ENCODE measurements at places on chromosomes 12 and 14. TPM values are rescaled to one million over a fixed set of nuclear protein-coding genes. Genes with fewer than 3 reads are reported as not detected.

DNA sequence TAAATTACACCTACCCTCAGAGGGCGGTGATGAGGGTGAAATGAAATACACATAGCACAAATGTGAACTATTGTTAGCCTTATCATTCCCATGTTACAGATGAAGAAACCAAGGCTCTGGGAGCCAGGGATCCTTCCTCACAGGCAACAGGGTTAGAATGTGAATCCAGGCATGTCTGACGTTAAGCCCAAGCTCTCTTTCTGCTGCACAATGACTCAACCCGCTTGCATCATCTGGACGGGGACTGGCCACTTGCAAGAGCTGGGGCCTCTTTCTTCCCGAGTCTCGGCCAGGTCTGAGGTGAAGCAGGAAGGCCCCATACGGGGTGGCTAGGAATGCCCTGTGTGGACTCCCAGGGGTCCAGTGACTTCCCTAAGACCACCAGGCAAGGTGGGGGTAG is 105.2 kb downstream of the RBM19 start:
- peak; percentile 15 for DNase-seq

- DNase-seq = no peak
These were observed 771.3 kb upstream of the TBX3 start for GRCh38 chr12:115455268-115455681.

DNA sequence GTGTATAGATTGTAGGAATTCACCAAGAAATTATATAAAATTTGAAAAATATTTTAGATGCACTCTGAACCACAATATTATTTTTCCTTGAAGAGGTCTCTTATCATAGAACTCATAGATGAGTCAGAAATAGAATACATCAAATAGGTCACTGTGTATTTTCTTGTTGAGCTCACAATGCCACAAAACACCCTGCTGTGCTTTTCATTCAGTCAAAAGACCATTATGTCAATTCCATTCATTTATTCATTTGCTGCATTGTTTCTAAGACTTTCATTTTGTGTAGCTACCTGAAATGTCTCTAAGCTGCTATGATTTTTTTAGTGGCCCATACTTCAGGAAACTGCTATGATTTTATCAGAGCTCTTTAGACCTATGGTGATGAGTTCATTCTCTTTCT is 231.9 kb upstream of the AVPR1A start:
- no peak for DNase-seq

DNA sequence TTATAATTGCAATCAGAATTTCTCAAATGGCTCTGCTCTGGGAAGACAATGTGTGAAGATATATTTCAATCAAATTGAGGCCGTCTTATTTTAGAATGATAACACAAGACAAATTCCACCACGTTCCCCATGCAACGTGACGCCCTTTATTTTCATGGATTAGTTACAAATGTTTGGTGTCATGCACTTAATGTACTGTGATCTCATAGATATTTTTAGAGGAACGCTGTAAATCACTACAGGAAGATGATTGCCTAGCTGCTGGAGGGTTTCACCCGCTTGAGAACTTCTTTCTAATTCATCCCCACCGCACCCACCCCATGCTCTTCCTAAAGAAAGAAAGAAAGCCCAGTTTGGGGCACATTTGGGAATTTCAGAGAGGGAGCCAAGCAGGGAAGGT is 117.2 kb downstream of the PLXNC1 start:
- DNase-seq = peak; percentile 81

DNA sequence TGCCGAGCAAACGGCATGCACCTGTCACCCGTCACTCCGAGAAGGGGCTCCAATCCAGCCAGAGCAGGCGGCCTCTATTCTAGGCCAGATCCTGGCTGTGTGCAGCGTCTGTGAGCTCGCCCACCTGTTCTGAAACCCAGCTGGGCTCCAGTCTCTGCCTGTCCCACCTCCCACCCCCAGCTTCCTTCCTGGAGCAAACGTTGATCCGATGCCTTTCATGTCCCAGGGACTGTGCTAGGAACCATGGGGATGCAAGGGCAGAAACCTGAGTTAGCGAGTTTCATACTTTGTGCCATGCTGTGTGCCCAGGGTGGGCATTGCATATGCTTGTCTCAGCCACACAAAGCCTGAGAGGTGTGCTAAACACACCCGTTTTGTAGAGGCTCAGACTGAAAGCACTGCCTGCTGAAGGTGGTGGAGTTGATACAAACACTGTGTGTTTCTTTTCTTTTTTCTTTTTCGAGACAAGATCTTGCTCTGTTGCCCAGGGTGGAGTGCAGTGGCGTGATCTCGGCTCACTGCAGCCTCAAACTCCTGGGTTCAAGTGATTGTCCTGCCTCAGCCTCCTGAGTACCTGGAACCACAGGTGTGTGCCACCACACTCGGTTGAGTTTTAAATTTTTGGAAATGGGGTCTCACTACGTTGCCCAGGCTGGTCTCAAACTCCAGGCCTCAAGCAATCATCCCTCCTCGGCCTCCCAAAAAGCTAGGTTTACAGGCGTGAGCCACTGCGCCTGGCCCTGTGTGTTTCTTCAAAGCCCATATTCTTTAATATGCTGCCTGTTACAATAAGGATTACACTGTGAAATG is 84.1 kb upstream of the MED13L start:
- DNase-seq = peak; percentile 86

- no peak for DNase-seq
These were observed 579 bp upstream of the RNASE1 start for GRCh38 chr14:20803223-20803622.

DNA sequence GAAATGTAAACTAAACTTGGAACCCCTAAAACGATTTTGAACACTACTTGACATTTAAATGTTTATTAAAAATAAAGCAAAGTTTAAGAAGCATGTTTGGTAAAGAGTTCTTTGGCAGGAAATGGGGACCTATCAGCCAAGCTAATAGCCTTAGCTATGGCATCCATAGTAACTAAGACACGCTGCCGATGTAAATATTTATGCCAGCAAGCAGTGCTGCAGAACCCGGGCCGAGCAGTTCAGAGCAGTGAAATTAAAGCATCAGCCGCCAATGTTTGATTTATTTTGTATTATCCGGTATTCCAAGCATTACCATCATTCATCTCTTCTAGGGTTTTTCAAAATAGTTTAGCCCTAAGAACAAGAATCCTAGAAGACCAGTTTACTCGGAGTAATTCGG is 61.6 kb downstream of the PPP2R5C start:
- peak; percentile 46 for DNase-seq

DNA sequence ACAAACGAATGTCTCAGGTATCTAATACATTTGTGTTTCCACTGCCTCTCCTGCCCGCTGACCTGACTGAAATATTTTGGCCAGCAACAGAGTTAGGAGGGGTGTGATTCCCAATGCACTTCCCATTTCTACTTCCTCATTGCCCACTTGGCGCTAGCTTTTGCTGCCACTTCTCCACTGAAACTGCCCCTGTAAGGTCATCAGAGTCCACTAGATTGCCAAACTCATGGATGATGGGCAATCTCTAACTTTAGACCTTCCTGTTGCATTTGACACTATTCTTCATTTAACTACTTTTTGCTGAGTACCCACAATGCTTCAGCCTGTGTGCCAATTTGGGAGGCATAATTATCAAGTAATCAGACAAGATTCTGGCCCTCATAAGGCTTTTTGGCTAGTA is 40.8 kb downstream of the GPR65 start:
- DNase-seq = peak; percentile 74

GRCh38 chr12:105084251-105085250 is at the start of gene ALDH1L2:
Gene ALDH1L2, minus strand, starts transcription at chr12:105084458. Its CDS starts 22 bp downstream, at chr12:105084436.
- peak; percentile 83 for DNase-seq

DNA sequence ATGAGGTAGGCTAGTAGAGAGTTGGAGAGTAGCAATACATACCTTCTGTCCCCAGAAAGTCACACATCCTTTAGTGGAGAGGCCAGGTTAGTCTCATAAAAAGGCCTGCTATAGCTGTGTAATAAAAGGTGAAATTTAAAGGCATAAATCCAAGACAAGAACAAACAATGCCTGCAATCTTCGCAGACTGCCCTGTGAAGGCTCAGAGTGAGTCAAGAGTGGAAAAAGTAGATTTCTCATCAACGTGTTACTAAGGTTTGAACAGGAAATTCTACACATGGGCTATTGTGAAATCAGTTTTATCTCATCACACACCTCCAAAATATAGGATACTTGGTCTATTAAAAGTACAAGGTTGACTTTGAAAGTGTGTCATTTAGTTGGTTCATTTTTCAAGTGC is at the start of gene KLRC1:
TSS of gene KLRC1 (minus strand) at position 222 of the 400 bp plus-strand sequence. CDS start 2,221 bp downstream, outside the sequence.
- no peak for DNase-seq

DNA sequence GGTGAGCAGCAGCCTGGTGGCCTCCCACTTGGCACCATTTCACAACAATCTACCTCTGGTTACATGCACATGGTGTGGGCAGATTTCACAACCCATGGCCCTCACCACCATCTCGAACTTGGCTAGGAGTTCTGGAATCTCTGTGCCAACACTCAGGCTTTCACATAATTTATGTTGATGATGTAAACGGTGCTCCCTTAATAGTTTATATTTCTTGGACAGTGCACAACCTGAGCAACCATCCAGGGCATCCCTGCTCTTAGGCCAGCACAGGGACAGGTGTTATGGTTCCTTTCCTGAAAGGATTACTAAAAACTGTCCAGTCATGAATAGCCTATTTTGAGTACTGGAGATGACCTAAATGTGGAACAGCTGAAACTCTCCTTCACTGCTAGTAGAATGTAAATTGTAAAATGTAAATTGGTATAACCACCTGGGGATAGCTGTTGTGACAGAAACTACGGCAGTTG is 28.6 kb downstream of the ABCB9 start:
- no peak for DNase-seq

DNA sequence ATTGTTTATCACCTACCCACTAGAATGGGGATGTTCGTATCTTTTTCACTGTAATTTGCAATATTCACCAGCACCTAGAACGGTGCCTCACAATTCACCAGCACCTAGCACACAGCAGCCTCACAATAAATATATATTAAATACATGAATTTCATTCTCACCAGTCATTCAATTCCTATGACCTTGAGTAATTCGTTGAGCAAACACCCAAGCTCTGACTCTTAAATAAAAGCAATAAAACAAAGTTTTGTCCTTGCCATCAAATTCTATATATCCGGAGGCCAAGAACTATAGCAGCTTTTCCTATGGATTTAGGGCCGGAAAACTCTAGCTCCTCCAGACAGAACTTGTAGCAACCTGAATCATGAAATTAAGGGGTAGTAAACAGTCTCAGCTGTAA is 981 bp downstream of the VTI1B start:
- no peak for DNase-seq

DNA sequence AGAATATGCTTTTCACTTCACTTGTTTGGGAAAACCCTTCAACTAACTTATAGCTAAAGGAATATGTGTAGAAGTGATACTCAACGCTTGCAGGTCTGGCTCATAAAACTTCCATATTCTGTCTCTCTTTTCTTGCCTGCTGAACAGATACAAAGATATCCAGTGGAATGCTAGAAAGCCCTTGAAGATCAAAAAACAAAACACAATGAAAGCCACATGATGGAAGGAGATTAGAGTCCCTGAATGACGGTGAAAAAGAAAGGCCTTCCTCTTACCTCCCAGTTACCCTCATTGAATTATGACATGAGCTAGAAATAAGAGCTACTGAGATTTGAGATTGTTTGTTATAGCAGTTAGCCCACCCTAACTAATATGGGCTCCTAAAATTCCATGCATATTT is 28.2 kb upstream of the NELL2 start:
- DNase-seq = no peak

DNA sequence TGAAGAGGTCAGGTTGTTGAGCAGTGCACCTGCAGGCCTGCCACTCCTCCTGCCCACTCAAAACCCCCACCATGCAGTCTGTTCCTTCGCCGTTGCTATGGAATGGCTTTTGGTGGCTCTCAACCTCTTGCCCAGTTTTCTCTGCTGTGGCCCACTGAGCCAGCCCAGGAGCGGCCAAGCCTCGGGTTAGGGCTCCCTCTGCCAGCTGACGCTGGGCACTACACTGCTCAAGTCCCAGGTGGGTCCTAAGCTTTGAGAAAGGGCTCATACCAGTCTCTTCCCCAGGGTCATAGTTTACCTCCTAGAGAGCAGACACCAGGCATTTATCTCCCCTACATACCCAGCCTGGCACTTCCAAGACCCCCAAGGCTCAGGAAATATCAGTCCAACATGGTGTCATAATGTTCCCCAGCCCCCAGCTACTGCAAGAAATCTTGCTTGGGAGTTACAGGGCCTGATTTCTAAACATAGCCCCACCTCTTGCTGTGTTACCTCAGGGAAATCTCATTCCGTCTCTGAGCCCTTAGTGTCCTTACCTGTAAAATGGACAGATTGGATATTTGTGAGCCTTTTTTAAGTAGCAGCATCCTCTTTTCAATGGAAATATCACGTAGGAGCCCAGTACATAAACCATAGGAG is 59.4 kb downstream of the TSPAN11 start:
- DNase-seq = peak; percentile 58

DNA sequence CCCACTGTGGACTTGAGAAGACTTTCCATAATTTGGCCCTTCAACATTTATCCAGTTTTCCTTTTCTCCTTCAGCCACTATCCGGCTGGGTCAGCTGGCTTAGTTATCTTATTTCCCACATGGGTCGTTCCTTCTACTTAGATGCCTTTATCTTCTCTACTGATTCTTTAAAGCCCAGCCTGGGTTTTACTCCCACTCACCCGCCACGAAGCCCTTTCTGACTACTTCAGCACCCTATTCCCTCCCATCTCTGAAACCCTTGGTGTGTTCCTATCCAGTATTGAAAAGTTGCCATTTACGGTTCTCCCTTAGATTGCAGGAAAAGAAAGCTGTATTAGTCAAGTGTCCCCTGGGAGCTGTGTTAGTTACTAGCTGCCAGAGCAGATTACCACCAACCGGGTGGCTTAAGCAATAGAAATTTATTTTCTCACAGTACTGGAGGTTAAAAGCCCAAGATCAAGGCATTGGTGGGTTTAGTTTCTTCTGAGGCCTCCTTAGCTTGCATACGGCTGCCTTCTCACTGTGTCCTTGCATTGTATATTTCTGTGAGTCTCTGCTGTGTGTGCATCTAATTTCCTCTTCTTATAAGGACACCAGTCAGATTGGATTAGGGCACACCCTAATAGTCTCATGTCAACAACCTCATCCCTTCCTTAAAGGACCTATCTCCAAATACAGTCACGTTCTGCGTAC is 105.5 kb downstream of the GPATCH2L start:
- DNase-seq = no peak

DNA sequence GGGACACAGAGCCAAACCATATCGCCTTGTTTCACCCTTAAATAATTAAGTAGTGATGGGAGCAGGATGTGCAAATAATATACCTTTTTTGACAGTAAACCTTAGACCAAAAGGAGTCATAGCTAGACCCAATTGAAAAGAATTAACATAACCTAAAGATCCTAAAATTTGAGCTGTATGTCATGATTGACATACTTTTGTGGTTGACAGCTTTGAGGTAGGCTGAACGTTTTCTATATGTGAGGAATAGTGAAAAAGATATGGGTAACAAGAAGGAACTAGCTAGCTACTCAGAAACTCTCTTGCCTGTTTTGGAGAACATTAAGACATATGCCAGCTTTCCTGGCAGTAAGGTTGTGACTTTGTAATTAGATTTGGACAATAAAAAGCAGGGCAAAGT is 320.6 kb downstream of the KCNC2 start:
- no peak for DNase-seq

GRCh38 chr12:10715491-10715890 is 7.6 kb downstream of the YBX3 start:
- no peak for DNase-seq

The FGF6 gene
- polyA plus RNA-seq = 18.3 TPM

The HNRNPC gene
- polyA plus RNA-seq = 432 TPM

The ANKRD33 gene
- not detected for polyA plus RNA-seq
